ENCODE measurements at places on chromosomes 12 and 14.

GRCh38 chr12:32893043-32893442 lies 3.5 kb downstream of the PKP2 start:
- DNase-seq, result no peak

- DNase-seq, result peak; percentile 74
These were observed 58.7 kb downstream of the CLIP1 start for GRCh38 chr12:122363782-122364181.

GRCh38 chr14:89339158-89339557 lies 77.9 kb downstream of the FOXN3 start:
- DNase-seq, result no peak

DNA sequence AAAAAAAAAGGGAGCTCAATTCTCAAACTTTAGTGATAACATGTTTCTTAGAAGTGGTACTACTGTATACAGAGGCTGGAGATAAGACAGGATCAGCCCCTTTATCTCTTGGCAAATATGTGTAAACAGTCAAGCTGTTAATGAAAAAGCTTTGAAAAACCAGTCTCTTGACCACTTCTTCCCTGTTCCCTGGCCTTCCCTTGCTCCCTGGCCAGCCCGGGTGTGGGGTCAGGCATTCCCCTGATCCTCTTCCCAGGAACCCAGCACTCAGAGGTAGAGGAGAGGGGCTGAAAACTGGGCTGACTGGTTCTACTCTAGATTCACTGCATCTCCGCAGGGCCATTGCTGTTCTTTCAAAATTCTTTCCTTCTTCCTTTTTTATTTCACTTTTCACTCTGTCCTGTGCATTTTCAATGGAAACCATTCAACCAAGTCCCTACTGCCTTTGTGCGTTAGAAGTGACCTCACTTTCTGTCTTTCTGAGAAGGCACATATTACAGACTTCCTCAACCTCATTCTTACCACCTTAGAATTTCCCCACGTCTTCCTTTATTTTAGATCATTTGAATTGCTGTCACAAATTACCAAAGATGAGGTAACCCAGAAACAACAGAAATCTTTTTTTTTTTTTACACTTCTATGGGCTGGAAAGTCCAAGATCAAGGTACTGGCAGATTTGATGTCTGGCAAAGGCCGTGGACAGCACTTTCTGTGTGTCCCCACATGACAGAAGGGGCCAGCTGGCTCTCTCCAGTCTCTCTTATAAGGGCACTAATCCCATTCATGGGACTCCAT lies 5.7 kb downstream of the GNG2 start:
- no peak for DNase-seq

Data from lower leg skin (tissue), 4 donors.